ENCODE measurements at places on chromosomes 3 and 15.
A peak's percentile ranks its signal among the peaks of the same experiment; 100 is the strongest.

DNA sequence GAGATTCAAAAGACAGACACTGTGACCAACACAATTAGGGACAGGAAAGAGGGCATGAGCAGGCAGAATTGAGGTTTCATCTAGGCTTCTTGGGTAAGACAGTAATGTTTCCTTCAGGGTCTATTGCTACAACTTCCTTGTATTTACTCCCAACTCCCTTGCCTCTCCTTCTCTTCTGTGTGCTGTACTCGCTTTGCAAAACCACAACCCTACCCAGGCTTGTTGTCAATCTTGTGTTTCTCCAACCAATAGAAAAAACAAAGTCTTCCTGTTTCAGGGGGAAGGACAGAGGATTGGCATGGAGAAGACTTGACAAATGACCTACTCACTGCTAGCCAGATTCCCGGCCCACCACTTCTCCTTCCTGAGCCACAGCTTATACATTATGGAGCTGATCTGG is 36.3 kb upstream of the MASP1 start:
- no peak for DNase-seq

- no peak for DNase-seq
These were observed 38.2 kb downstream of the FOXP1 start for GRCh38 chr3:71545330-71545729.

DNA sequence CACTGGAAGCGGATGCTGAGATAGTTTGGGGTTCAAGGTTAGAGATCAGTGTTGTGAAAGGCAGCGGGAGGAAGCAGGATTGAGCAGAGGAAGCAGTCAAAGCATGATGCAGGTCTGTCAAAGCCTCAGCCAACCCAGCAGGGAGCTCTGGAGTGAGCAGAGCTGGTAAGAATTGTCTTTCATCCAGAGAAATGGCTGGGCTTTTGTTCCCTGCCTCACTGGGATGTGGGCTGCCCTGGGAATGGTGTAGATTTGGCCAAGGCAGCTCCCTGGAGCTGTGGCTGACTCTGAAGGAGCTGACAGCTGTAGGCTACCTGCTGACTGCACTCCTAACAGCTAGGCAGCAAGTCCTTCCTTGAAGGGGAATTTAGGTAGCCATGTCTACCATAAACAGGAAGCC is 61.9 kb upstream of the STXBP5L start:
- DNase-seq, result no peak

DNA sequence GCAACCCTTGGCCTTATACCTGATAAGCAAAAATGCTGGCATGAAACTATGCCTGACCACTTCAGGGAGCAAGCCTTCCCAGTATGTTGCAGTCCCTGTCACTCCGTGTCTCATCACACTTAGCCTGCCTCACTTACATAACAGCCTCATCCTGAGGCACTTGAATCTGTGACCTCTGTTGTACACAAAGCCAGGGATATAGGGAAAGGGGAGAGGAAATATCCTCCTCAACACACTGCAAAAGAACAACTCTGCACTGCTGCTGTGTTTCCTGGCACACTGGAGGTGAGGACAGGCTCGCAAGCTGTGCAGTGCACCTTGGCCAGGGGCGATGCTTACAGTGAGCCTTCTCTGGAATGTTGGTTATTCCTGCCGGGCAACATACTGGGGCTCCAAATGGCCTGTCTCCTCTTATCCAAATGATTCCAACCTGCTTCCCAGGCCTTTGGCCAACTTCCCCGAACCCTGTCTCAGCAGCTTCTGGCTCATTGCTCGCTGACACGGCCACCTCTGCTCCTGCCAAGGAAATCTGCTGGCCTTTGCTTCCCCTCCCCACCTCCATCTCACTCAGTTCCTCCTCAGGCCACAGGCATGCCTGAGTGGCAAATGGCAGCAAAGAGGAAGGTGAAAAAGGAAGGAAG is 109.2 kb downstream of the CD47 start:
- DNase-seq, result no peak

DNA sequence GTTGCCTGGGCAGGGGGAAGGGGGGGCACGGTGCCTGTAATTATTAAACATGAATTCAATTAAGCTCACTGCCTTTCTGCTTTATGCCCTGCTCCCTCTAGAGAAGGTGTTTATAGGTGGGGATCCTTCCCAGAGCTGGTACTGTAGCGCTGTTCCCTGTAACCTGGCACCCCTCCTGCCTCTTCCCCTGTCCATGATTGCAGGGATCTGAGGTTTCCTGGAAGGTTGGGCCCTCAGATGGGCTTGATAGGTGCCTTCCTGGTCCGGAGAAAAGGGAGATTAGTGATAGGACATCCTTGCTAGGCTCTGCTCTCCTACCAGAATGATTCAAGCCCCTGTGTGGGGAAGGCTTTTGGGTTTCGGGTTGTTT is 2.1 kb upstream of the FAM131A start:
- no peak for DNase-seq

- no peak for DNase-seq
These were observed 21.4 kb upstream of the ESYT3 start for GRCh38 chr3:138412821-138413551.

GRCh38 chr3:15180042-15180611 is 25.9 kb upstream of the CAPN7 start:
- no peak for DNase-seq

- no peak for DNase-seq
These were observed 13.5 kb downstream of the SLCO3A1 start for GRCh38 chr15:91866971-91867372.

GRCh38 chr3:126433496-126434263 is 39.0 kb downstream of the CFAP100 start:
- no peak for DNase-seq

DNA sequence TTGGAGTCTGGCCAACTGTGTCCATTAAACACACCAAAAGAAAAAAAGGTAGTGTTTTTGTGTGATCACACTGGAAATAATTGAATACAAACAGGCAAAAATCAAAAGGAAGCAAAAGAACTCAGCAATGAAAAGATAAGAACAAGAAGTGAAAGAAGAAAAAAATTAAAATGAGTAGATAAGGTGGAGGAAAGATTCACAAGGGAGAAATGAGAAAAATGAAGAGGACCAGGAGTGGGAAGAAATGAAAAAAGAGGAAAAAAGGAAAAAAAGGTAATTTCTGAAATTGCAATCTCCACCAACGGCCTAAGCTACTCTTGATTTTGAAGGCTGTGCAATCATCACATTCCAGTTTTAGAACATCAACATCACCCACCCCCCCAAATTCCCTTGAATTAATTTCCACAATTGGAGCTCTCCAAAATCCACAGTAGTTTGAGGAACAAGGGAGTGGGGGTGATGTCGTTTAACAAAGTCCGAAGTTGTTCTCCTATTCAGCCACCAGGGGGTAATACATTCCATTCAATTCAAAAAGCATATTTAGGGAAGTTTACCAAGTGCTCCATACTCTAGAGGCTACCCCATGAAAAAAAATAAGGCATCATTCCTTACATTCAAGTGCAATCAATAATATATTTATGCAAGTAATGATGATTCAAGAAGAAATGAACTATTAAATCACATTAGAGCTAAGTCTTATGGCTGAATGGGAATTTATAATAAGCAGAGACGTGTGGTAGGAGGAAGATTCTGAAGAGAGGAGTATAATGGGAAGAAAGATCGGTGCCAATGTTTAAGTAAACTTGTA is 37.4 kb downstream of the ZNF860 start:
- DNase-seq, result no peak

DNA sequence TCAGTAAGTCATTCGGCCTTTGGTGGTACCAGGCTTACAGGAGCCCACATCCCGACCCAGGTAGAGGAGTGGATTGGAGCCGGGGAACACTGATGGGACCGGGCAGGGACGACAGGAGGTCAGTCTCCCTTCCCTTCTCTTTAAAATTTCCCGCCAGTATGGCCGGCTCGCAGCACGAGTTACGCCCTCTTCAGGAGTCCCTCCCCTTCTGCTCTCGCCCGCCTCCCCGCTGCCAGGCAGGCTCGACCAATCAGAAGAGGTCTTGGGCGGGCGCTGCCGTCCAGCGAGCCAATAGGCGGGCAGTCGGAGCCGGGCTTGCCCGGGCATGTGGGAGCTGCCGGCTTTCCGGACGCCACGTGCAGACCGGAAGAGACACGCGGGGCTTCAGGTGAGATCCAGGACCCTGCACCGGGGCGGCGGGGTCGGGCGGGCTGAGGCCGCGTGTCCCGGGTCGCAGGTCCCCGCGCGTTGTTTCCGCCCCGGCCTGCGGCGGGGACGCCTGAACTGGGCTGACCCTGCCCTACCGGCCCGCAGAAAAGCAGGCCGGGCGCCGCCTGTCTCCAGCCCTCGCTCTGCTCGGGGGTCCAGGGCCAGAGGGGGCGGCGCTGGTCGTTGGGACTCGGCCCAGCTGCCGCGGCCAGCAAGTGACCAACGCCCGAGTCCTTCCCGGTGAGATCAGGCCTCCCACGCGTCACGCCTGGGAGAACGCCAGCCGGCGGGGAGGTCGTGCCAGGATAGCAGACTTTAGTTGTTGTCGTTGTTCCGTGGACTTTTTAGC is at the start of gene AEN:
Gene AEN (plus strand): TSS at position 346 of the 778 bp plus-strand sequence. CDS start 4,870 bp downstream, outside the sequence.
- peak; percentile 99 for DNase-seq

DNA sequence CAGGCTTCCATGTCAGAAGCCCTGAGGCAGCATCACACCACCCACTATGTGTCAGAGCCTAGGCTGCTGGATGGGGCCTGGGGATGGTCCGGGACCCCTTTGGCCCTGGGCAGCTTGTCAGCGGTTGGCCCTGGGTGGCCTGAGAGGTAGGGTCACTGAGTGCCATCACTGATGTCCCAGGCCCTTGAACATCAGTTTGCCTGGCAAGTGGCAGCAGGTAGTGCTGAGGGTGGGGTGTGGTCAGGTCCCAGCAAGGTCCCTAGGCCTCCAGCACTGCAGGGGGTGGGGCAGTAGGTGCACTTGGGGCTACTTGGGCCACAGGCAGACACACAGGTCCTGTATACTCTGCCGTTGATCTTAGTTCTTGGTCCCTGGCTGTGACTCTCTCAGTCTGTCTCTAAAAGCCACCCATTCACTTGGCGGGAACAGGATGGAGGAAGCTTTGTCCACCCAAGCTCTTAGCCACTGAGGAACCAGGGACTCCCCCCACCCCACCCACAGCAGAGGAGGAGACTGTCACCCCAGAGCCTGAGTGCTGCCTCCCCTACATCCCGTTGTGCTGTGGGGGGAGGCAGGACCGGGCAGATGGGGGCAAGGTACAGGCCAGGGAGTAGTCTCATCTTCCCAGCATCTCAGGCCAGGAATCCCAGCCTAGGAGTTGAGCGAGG is 5.8 kb downstream of the GNAI2 start:
- DNase-seq, result no peak

- no peak for DNase-seq
These were observed 19.5 kb upstream of the CMTM7 start for GRCh38 chr3:32372213-32372490.

DNA sequence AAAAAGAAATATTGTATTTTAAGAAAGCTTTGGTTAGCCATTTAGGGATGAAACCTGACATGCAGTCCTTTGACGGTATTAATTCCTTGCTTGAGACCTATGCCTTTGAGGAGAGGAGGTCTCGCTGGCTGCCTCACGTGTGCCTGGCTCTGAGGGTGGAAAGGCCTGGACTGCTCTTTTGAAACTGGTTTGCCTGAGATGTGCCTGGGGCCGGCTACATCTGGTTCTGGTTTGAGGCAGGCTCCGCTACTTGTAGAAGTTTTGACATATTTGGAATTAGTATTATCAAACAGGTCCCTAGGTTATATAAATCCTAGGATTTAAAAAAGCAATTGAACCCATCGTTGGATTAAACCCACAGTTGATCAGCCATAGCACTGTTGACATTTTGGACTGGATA is 6.5 kb downstream of the NISCH start:
- no peak for DNase-seq

DNA sequence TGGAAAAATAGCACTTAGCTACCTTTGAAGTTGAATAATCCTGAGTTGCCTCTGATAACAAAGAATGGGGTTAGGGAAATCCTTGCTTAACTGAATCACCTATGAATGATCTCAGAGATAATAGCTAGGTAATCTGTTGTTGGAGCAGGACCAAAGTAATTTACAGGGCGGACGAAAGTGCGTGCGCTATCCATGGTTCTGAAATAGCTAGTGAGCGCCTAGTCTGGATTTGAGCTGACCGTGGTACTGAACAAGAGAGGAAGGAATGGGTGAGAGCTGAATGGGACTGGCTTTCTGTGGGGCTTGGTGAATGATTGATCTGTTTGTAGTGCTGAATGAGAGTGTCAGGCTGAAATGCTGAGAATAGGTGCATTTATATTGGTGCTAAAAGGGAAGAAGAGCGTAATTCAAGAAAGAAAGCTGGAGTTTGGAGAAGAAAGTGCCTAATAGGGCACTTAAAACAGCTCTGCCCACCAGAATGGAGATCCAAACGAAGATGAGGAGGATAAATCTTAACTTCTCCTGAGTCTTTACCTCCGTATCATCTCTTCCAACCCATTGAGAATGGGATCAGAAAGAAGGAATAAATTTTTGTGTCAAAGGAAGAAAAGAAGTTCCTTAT is 10.1 kb downstream of the SCN10A start:
- no peak for DNase-seq

- DNase-seq, result no peak
These were observed 39.1 kb downstream of the NIPA2 start for GRCh38 chr15:22877607-22878006.

GRCh38 chr3:9064850-9065249 is 101.6 kb upstream of the RAD18 start:
- DNase-seq, result no peak

GRCh38 chr3:74387111-74387735 is 227.2 kb downstream of the CNTN3 start:
- no peak for DNase-seq

- no peak for DNase-seq
These were observed 13.6 kb upstream of the WNT5A start for GRCh38 chr3:55500555-55501330.

DNA sequence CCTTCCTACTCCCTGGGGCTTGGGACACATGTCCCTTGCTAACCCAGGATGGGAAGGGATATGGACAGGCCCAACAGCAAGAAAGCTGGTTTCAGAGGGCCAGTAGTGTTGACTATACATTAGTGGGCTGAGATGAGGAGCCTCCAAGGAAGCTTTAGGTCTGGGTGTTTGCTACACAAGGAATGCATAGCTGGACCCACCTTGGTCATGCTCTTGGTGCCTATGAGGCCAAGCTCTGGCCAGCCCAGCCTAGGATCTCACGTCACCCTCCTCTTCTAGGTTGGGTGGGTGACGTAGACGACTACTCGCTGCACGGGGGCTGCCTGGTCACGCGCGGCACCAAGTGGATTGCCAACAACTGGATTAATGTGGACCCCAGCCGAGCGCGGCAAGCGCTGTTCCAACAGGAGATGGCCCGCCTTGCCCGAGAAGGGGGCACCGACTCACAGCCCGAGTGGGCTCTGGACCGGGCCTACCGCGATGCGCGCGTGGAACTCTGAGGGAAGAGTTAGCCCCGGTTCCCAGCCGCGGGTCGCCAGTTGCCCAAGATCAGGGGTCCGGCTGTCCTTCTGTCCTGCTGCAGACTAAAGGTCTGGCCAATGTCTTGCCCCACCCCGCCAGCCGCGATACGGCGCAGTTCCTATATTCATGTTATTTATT is 653 bp upstream of the WDR6 start:
- no peak for DNase-seq

- no peak for DNase-seq
These were observed 47.7 kb downstream of the CMSS1 start for GRCh38 chr3:99865321-99865720.
